ENCODE measurements at places on chromosomes 12 and 14. TPM values are rescaled to one million over a fixed set of nuclear protein-coding genes. Genes with fewer than 3 reads are reported as not detected.
A peak's percentile ranks its signal among the peaks of the same experiment; 100 is the strongest.

DNA sequence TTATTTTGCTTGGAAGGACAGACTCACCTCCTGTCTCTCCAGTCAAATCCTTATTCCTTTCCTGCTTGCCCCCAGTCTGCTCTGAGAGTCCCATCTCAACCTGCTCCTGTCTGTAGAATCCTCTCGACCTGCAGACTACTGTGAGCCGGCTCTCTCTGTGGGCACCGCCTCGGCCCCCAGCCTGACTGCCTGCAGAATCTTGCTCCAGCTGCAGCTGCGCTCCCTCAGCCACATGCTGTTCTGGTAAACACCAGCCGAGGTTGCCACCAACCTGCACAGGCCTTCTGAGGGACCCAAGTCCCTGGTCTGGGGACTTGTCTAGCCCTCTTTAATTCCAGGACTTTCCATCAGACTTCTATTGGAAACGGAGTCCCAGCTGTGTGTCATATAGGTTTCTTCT, 44.8 kb upstream of the PRMT8 start:
- no peak for DNase-seq

DNA sequence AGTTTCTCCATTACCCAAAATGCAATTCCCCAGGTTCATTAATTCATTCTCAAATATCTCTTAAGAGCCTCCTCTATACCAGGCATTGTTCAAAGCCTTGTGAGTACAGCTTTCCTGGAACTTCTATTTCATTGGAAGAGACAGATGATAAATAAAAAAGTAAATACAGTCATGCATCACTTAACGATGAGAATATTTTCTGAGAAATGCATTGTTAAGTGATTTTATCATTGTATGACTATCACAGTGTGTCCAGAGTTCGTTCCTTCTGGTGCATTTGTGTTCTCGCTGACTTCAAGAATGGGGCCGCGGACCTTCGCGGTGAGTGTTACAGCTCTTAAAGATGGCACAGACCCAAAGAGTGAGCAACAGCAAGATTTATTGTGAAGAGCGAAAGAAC, 66.0 kb downstream of the ANO4 start:
- DNase-seq = no peak

- DNase-seq = peak; percentile 87
These were observed at the start of gene CCND2 for GRCh38 chr12:4273652-4274395. Gene CCND2, plus strand, starts transcription at chr12:4273762. Its CDS starts 279 bp downstream, at chr12:4274041.

DNA sequence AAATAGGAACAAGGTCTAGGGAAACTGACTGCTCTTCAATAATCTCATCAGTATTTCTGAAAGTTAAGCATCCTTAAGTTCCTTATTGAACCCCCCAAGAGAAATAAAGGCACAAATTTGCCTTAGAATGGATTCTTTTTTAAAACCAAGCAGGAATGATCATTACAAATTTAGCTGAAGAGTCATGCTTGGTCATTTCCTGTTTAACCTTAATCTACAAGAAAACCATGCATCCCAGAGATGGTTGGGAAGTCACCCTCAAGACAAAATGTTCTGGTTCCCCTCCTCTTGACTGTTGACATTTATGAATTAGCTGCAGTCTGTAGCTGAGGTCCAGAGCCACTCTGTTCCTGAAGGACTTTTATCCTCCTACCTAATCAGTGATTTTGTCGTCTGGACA, 291.8 kb upstream of the G2E3 start:
- DNase-seq = no peak

DNA sequence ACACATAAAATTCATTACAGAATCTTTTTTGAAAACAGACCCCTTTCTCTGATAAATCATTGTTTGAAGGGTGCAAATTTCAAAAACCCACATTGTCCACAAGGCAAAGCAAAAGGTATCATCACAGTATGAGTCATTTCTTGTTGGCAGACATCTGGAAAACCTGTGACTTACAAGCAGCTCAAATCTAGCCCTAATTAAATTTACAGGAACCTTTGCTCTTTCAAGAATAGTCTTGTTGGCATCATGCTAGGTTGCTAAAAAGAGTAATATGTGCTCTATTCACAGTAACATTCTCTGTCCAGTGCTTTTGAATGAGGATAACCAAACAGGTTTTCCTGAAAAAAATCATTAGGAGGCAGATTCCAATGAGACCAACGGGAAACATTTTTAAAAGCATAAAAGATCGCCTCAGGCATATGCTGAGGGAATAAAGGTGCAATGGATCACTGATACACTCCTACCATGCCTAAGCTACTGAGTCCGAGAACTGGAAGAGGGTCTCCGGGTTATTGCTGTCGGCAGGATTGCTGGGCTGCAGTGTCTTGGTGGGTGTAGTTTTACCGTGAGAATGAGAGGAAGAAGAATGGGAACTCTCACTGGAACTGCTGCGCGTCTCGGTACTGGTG, 55.5 kb upstream of the TTC7B start:
- DNase-seq = no peak

DNA sequence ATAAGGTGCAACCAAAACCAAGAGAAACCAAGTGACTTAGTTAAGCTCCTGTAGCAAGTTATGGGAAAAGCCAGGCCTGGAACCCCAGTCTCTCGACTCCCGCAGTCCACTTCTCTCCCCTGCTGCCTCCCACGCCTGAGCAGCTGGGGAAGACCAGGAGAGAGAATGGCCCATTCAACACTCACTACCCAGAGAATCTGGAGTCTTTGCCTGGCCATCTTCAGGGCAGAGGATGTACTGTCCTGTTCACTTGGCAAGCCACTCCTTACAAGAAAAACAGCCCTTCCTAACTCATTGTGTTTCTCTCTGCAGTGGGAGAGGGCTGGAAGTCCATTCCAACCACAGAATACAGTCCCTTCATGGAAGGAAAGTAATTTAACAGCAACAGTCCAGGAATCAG, 1.8 kb downstream of the PITPNM2 start:
- no peak for DNase-seq

DNA sequence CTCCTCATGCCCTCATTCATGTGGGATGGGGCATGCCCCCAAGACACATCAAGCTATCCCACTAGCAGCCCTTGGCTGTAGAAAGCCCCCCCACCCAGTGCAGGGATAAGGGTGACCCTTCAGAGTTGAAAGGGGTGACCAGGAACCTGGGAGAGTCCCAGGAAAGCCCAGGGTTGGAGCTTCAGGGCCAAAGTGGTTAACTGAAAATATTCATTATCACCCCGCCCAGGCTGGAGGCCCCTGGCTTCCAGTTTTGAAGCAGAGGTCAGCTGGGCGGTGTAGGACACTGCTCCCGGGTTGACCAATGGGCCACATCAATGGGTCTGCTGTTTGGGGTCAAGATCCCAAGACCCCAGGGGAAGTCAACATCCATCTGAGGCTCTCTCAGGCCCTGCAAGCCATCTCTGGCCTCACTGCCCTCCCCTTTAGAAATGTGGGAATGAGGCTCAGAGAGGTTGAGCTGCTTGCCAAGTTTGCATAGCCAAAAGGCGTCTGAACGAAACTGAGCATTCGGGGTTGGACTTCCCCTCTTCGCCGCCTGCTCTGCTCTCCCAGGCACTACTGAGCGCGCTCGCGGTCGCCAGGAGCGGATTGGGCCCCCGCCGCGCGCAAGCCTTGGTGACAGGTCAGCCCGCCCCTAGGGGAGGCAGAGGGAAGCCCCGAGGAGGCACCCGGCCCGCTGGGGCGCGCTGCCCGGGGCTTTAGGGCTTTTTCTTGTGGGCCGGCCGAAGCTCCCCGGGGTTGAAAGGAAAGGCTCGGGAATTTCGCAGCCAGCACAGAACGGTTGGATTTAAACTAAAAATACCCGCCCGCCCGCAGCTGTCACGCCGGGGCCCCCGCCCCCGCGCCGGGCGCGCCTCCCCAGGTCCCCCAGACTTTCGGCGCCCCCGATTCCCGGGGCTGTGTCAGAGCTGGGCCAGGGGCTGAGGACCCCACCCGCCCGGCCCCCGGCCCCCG, 576 bp downstream of the SYNE3 start:
- peak; percentile 94 for DNase-seq

GRCh38 chr12:124443931-124444712, 123.3 kb downstream of the NCOR2 start:
- no peak for DNase-seq

- DNase-seq = peak; percentile 75
These were observed 139.3 kb downstream of the ADGRD1 start for GRCh38 chr12:131092901-131093603.

- DNase-seq = no peak
These were observed 30.4 kb upstream of the SUPT16H start for GRCh38 chr14:21414137-21414631.

- no peak for DNase-seq
These were observed 20.6 kb upstream of the PKP2 start for GRCh38 chr12:32917094-32917611.

GRCh38 chr12:71731439-71732356, 23.0 kb upstream of the RAB21 start:
- DNase-seq = no peak

DNA sequence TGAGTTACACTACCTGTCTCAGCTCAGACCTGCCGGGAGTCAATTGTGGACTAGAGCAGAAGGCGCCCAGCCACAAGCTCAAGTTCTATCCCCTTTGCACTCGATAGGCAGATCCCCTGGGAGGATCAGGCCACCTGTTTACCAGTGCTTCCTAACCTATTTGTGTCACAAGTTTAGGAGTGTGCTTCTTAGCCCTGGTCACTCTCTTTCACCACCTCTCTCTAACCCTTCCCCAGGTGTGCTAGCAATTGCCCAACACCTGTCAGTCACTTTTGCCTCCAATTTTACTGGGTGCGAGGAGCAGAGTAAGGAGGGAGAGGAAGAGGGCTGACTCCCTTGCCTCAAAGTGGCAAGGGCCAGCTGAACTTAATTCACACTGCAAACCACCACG, 745 bp upstream of the NAA30 start:
- no peak for DNase-seq

GRCh38 chr12:53928054-53928835, 10.4 kb upstream of the HOXC13 start:
- peak; percentile 46 for DNase-seq

GRCh38 chr12:106446419-106447092, 89.0 kb downstream of the POLR3B start:
- DNase-seq = no peak

GRCh38 chr12:48340943-48341342, 9.8 kb downstream of the ZNF641 start:
- DNase-seq = no peak

GRCh38 chr12:4052691-4053090, 179.5 kb upstream of the PARP11 start:
- DNase-seq = no peak

DNA sequence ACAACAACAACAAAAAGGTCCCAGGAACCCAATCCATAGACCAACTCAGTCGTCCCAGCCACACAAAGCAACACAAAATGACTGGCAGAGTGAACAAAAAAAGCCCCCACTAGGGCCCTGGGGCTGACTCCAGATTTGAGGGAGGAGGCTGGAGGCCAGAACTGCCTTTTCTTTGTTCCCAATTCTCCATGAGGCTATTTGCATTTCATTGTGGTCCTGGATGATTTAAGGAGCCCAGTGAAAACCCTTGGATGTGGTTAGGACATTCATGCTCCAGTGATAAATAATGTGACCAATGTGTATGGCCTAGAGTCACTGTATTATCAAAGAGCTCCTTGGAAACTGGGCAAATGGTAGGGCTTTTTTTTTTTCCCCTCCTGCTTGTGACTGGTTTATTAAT, 192.9 kb downstream of the NUAK1 start:
- no peak for DNase-seq

DNA sequence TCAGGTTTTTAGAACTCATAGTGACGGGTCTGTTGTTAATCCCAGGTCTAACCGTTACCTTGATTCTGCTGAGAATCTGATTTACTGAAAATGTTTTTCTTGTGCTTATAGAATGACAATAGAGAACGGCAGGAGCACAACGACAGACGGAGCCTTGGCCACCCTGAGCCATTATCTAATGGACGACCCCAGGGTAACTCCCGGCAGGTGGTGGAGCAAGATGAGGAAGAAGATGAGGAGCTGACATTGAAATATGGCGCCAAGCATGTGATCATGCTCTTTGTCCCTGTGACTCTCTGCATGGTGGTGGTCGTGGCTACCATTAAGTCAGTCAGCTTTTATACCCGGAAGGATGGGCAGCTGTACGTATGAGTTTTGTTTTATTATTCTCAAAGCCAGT, 34.4 kb downstream of the PSEN1 start:
- DNase-seq = no peak

GRCh38 chr12:38587594-38587993, 271.0 kb downstream of the ALG10B start:
- DNase-seq = no peak

- DNase-seq = no peak
These were observed 90.6 kb downstream of the CALM1 start for GRCh38 chr14:90487462-90487861.

GRCh38 chr12:121288986-121289385, 7.5 kb downstream of the CAMKK2 start:
- DNase-seq = no peak

DNA sequence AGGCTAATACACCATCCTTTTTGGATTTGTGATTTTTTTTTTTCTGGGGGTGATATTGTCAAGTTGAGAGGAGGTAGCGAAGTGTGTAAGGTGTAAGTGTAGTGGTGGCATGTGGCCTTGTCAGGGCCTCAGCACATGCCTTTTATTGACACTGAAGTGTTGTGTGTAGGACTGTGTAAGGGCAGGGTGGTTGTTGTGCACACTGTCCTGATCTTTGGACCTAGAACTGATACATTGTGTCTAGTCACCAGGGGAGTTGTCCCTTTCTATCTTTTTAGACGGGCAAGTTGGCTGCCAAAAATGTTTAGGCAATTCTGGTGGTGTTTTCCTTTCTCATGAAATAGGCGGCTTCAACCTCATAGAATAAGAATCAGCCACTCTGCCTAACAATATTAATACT, 244.0 kb downstream of the NRXN3 start:
- DNase-seq = no peak

GRCh38 chr14:88798156-88798555, 5.4 kb upstream of the EML5 start:
- DNase-seq = no peak

Gene TAS2R19
- 1.7 TPM for total RNA-seq

Gene PGF
- 21.3 TPM for total RNA-seq

Gene SOX5
- 17.1 TPM for total RNA-seq

Gene INSM2
- not detected for total RNA-seq

Gene E2F7
- 0.54 TPM for total RNA-seq

Gene KRT5
- total RNA-seq = not detected

Gene FGF23
- not detected for total RNA-seq

Gene PPP1R3E
- 95.3 TPM for total RNA-seq

Gene TSPAN19
- 25.2 TPM for total RNA-seq

Gene FOXG1
- not detected for total RNA-seq
